ENCODE measurements at places on chromosomes 12 and 14.

DNA sequence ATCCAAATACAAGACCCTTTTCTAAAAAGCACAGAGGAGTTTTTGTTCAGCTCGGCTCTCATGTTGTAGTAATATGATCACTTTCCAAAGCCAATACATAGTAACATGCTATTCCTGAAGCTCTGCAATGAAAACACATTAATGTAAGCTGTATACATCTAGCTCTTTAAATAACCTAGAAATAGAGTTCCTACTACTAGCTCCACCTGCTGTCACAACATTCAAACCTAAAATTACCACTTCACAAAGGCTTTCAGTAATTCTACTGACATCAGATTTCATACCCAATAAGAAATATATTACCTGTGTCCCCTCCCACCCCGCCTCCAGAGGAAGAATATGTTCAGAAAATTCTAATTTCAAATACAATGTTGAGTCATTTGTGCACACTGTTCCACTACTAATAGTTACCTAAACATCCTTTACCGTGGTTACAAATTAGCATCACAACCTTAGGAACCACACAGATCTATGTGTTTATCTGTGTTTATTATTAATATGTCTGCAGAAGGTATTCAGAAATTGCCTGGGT lies 17.8 kb downstream of the EFCAB11 start:
- DNase-seq, result no peak

DNA sequence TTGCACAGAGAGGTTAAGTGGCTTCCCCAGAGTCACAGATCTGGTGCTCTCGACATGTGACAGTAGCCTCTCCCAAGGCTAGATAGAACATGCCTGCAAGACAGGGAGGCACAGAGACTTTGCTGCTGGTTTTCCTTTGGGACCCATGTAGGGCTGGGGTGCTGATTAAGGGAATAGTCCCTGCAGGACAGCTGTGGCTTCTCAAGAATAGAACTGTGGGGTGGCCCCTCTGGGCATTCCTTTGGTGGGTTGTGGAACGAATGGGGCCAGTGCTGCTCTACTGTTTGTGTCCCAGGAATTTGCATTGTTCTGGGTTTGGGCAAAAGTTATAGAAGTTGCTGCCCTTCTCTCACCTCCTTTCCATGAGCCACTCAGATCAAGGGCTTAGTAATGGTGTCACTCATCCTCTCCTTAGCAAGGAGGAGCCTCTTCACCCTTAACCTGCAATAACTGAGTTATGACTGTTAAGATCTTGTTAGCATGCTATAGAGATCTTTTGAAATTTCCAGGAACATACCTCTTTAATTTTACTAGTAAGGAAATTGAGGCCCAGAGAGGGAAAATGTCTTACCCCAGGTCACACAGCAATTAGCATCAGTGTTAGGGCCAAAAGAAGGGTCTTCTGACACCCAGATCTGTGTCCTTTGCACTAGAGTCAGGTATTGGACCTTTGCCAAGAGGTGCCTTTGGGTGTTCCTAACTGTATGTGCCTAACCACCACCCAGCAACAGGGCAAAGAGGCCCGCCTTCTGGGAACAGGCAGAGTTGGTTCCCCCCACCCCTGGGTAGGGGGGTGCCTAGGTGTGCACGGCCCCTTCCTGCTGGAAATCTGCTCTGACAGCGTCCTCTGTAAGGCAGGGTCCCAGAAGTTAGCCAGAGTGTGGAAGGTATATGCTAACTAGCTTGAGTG lies 31.4 kb downstream of the CD9 start:
- DNase-seq, result no peak

- DNase-seq, result peak; percentile 88
Observed at GRCh38 chr14:75125617-75126016, 1.2 kb downstream of the NEK9 start.

GRCh38 chr12:84375449-84376170 lies 537.0 kb downstream of the SLC6A15 start:
- DNase-seq, result no peak

All from osteoblast (primary cell).